SK-MEL-5 (cell line): ENCODE measurements at places on chromosomes 12 and 14. TPM values are rescaled to one million over a fixed set of nuclear protein-coding genes. Genes with fewer than 3 reads are reported as not detected.

The ASIC1 gene
- total RNA-seq = 4.7 and 5.2 TPM in 2 replicates

The DHRS2 gene
- 0.42 and 1.5 TPM in 2 replicates for total RNA-seq

The ACSM4 gene
- not detected in 2 replicates for total RNA-seq

The ARHGEF40 gene
- 16.0 and 19.7 TPM in 2 replicates for total RNA-seq

The DDN gene
- total RNA-seq = 0.03 TPM in 1 of 2 replicates, not detected in the other

- no peak for DNase-seq
Measured at GRCh38 chr14:61132894-61133293, 148.2 kb downstream of the TMEM30B start.

DNA sequence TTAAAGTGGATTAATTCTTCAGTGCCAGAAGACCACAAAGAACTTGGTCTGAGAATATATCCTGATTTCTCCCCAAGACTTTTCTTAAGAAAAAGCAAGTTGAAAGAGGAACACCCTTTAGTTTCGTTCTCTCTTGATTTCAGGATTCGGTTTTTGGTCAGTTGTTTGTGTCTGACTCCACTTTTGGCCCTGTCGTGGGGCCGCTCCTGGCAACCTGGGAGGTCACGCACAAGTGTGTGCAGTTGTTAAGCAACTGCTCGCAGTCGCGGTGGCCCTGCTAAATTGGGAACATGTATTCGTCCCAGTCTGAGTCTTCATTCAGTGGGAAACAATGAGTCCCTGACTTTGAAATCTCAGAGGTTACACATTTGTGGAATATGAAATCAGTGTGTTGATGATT lies 68.7 kb downstream of the RGS6 start:
- no peak for DNase-seq

DNA sequence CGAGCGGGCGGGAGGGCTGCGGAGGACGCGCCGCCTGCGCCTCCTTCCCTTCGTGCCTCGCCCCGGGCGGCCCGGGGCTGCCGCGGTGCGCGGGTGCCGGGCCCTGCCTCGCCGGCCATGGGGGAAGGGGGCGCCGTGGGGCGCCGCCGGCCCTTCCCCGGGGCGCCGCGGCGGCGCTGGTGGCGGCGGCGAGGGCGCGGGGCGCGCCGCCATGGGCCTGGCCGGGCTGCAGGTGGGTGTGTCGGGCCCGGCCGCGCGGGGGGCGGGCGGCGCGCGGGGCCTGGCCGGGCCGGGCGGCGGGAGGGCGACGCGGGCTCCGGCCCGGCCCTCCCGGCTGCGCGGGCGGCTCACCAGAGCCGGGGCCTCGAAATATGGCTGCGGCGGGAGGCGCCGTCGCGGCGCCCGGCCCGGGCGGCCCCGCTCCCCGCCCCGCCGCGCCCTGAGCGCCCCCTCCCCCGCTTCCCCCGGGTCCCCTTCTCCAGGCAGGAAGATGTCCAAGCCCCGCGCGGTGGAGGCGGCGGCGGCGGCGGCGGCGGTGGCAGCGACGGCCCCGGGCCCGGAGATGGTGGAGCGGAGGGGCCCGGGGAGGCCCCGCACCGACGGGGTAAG lies 5.1 kb downstream of the KMT5A start:
- DNase-seq = no peak

GRCh38 chr14:78153064-78153341 lies 17.2 kb upstream of the NRXN3 start:
- peak; percentile 30 for DNase-seq

DNA sequence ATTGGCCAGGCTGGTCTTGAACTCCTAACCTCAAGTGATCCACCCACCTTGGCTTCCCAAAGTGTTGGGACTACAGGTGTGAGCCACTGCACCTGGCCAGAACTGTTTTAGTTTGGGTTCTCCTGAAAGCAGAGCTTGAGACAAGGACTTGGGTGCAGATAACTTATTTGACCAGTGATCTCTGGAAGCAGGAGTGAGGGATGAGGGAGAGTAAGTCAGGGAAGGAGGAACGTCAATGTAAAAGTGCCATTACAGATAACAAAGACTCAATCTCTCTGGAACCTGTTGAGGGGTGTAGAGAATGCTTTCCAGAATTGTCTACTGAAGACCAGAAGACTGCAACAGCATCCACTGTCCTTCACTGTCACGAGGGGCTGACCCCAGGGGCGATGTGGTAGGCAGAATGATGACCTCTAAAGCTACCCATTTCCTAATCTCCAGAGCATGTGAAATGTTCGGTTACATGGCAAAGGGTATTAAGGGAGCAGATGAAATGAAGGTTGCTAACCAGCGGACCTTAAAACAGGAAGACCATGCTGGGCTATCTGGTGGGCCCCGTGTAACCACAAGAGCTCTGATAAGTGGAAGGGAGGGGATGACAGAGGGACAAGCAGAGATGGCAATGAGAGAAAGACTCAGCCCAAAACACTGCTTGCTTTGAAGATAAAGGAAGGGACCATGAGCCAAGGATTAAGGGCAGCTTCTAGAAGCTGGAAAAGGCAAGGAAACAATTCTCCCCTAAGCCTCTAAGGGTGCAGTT lies 207.8 kb downstream of the RBM19 start:
- DNase-seq = no peak

- DNase-seq = no peak
Measured at GRCh38 chr12:87120440-87120839, 864.2 kb upstream of the MGAT4C start.

DNA sequence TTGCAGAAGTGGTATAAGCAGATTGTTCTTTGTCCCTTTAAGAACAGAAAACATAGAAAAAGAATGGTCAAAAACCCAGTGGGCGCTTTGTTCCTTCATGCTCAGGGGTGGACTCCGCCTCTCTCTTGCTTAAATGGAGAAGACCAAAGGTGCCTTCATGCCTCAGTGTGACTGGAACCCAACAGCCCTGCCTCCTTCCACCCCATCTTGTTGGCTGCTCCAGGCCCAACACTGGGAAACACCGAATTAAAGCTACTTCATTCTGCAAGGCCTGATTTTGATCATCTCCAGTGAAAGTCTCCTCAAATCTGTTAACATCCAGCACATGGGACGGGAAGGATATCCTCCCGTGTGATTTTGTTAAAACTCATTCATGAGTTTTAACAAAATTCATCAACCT lies 103.7 kb downstream of the BCL11B start:
- no peak for DNase-seq

DNA sequence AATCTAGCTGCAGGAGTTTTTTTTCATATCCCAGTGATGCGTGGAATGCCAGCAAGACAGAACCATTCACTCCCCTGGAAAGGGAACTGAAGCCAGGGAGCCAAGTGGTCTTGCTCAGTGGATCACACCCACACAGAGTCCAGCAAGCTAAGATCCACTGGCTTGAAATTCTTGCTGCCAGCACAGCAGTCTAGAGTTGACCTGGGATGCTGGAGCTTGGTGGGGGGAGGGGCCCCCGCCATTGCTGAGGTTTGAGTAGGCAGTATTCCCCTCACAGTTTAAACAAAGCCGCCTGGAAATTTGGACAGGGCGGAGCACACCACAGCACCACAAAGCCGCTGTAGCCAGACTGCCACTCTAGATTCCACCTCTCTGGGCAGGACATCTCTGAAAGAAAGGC lies 86.9 kb upstream of the STXBP6 start:
- no peak for DNase-seq

DNA sequence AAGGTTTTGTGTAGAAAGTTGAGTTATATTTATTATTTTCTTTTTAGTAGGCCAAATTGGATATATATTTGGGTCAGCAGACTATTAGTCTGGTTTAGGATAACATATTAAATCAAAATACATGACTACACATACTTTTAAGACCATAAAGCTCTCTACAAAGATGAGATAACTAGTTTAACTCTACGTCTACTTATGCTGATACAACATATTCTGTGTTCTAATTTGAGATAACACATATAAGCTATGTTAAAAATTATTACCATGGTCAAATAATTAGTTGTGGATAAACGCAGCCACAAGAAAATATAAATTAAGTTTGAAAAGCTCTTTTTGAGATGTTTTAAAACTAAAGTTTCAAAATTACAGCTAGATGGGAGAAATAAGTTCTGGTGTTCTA lies 55.3 kb downstream of the IPO8 start:
- DNase-seq = no peak

- no peak for DNase-seq
Measured at GRCh38 chr14:39212034-39212433, 21.7 kb upstream of the MIA2 start.
